ENCODE measurements at places on chromosomes 3 and 15. TPM values are rescaled to one million over a fixed set of nuclear protein-coding genes. Genes with fewer than 3 reads are reported as not detected.

- peak overlapping the region; percentile 42 for H3K27ac ChIP-seq
- no peaks in the 10 kb centered on the region for H3K27me3 ChIP-seq
- peaks cover 34% of the 10 kb centered on the region for H3K4me1 ChIP-seq
Observed at GRCh38 chr3:127750226-127751031, 71.9 kb downstream of the MGLL start.

DNA sequence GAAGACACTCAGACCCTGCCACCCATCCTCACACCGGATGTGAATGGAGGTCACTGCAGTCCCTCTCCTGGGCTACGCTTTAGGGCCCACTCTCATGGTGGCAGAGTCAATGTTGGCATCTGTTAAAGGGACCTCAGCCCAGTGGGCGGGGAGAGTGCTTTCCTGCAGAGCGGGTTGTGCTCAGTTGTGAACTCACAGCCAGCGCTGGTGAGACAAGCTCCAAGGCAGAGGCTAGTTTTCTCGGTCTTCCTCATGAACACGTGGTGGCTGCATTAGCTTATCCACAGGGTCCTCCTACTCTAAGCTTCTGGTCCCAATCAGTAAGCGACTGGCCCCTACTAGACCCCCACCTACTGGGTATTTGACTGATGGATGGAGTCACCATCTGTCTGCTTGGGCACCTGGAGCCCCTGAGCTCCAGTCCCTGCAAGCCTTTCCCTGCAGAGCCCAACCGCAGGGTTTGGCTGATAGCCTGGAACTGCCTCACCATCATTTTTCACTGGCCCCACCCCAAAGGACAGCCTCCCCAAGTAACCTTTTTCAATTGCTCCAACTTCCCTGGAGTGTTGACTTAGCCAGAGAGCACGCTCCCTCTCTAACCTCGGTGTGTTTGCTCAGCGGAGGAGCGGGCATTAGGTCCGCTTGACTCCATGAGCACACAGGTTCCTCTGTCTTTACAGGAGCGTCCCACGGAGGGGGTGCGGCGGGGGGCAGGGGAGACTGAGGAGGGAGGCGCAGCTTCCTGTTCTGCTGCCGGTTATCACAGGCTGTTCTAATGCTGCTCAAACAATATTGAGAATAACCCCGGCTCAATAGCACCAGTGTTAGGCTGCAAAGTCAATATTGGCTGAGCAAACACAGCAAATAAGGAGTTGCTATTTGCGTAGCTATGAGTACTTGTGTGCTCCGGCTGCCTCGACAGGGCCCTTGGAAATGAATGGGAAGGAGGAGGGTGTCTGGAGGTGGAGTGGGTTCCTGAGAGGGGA, 141.7 kb downstream of the RPLP1 start:
- no peaks in the 10 kb centered on the region for H3K36me3 ChIP-seq
- no peak overlapping the region for H3K27ac ChIP-seq
- DNase-seq: peak; percentile 57
- peaks cover 10% of the 10 kb centered on the region for H3K27me3 ChIP-seq

DNA sequence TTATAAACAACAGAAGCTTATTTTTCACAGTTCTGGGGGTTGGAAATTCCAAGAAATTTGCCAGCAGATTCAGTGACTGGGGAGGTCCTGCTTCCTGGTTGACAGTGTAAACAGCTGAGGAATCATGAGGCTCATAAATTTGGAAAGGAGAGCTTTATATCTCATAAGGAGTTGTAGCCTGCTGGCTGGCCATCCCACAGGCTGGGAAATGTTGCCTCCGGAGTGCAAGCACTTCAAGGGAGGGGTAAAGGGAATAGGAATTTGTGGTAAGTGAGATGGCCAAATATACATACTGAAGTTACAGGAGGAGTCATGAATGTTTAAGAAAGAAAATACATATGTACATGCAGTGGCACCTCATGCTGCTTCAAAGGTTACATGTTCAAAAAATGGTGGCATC, 217.2 kb upstream of the CBLB start:
- no peak overlapping the region for H3K27ac ChIP-seq
- H3K27me3 ChIP-seq: no peaks in the 10 kb centered on the region
- DNase-seq: no peak

DNA sequence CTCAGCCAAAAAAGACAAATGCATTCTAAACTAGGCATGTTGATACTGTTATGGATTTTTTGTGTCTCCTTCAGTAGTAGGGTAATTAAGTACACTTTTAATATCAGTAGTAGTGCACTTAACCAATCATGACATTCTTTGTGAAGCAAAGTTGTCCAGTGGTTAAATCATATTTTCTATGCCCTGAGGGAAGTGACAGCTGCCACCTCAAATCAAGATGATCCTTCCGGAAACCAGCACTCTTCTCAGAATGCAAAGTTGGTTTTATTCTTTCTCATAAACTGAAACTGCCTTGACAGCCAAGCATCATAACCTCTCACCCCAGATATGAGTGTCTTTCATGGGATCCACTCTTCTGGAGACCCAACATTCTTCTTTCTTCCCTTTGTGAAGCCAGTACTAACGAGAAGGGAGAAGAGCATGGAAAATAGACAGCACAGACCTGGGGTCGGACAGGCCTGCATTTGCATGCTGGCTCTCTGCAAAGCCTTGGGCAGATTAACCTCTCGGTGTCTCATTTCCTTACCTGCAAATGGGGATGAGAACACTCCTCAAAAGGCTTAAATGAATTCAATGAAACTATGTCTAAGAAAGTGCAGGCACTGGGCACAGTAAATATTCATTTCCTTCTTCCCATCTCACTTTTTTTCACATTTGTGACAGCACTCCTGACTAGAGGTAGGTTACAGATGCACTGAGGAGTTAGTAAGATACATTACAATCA, 13.2 kb downstream of the AAGAB start:
- H3K36me3 ChIP-seq: no peaks in the 10 kb centered on the region
- no peaks in the 10 kb centered on the region for H3K4me1 ChIP-seq
- H3K27ac ChIP-seq: no peak overlapping the region
- DNase-seq: no peak
- H3K4me3 ChIP-seq: no peak overlapping the region
- no peaks in the 10 kb centered on the region for H3K27me3 ChIP-seq

DNA sequence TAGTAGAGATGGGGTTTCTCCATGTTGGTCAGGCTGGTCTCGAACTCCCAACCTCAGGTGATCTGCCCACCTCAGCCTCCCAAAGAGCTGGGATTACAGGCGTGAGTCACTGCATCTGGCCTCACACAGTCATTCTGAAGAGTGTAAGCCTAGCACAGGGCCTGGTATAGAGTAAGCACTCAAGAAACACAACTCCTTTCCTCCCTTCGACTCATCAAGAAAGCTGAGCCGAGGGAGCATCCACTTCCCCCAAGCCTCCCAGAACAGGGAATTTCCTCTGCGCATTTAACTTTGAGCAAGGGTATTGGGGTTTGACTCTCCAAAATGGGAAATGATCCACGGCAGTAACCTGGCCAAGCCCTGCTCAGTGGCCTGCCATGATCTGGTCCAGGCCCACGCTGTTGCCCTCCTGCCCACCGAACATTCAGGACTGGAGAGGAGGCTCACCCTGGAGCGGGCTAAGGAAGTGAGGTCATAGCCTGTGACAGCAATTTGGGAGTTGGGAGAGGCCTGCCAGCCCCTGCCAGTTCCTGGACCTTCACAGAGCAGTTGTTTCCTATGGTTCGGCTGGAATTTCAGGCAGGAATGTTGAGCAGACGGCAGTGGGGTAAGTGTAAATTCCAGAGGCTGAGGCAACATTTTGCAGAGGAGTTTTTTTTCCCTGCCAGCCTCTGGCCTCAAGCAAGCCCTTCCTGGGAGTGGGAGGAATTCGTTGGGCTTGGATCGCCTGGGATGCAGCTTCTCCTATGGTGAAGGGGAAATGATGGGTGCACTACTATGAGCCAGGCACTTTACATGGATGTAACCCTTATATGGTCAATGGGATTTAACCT, 21.2 kb upstream of the SMAD3 start:
- H3K36me3 ChIP-seq: no peaks in the 10 kb centered on the region
- H3K4me3 ChIP-seq: no peak overlapping the region
- peaks cover 36% of the 10 kb centered on the region for H3K4me1 ChIP-seq
- peak; percentile 74 for DNase-seq

DNA sequence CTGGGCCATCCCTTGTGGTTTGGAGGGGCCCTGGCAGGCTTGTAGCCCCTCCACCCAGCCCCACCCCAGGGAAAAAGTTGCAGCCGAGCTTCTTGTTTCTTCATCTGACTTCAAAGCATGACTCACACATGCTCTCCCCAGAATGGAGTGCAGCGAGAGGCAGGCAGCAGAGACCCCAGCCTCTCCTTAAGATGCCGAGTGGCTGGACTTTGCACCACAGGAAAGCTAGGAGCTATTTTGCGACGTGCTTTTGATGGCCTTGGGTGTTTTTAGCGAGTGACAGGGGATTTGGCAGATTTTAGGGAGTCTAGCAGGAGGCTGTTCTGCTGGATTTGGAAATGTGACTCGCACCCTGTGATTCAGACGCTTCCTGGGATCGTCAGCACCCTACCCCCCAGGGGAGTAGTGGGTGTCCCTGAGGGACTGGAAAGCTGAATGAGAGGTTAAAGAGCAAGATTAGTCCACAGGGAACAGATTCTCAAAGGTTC, 14.2 kb downstream of the BAHD1 start:
- no peak overlapping the region for H3K4me3 ChIP-seq
- H3K4me1 ChIP-seq: peaks cover 11% of the 10 kb centered on the region
- no peak overlapping the region for H3K27ac ChIP-seq
- peaks cover 4% of the 10 kb centered on the region for H3K36me3 ChIP-seq
- peak; percentile 38 for DNase-seq

The GOLGA6A gene
- total RNA-seq: not detected

The BOC gene
- total RNA-seq: 3.9 TPM

The RASGRP1 gene
- not detected for total RNA-seq

Measured in fibroblast of lung (primary cell).